ENCODE measurements at places on chromosomes 4 and X.

DNA sequence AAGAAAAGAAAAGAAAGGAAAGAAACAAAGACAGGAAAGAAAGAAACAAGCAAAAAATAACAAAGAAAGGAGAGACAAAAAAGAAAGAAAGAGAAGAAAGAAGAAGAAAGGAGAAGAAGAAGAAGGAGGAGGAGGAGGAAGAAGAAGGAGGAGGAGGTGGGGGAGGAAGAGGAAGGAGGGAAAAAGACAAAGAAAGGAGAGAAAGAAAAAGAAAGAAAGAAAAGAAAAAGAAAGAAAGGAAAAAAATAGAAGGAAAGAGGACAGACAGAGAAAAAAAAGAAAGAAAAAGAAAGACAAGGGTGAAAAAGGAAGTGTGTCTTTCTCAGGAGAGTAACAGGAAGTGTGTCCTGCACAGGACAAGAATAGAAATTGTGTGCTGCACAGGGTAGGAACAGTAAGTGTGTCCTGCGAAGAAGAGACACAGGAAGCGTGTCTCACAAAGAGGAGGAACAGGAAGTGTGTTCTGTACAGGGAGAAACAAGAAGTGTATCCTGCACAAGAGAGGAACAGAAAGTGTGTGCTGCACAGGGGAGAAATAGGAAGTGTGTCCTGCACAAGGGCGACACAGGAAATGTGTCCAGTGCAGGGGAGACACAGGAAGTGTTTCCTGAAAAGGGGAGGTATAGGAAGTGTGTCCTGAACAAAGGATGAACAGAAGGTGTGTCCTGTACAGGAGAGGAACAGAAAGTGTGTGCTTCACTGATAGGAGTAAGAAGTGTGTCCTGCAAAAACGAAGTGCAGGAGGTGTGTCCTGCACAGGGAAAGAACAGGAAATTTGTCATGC is 101.2 kb downstream of the ARSF start:
- no peak for DNase-seq

- no peak for DNase-seq
Observed at GRCh38 chr4:154024097-154024694, 235.3 kb upstream of the SFRP2 start.

DNA sequence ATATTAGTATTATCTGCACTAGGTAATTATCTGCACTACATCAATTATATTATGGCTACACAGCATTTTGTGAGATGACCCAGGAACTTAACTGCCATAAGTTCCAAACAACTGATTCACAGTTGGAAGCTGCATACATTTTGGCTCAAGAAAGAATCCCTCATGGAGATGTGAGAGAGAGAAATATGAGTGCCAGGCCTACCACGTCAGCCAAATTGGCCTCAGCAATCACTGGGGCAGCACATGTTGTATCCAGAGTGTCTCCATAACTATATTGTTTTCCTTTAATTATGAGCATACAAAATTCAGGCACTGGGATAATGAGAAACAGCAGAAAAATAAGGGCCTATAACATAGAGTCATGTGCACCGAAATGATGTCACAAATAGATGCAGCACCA is 174.2 kb upstream of the DMD start:
- DNase-seq, result no peak

DNA sequence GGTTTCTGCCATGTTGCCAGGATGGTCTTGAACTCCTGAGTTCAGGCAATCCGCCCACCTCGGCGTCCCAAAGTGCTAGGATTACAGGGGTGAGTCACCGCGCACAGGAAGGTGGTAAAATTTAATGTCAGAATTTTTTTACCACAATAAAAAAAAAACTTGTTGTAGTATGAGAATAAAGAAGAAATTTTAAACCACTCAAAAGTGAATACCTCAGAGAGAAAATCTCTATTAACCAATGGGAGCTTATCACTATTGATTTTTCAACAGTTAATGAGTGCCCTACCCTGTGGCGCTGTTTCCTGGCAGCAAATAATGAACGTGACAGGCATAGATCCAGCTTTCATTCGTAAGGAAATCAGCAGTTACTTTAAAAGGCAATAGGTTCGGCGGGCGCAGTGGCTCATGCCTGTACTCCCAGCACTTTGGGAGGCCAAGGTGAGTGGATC is 32.7 kb upstream of the SLC25A4 start:
- DNase-seq, result no peak

All from fibroblast of upper back skin (primary cell).